ENCODE measurements at places on chromosomes 1 and 21. TPM values are rescaled to one million over a fixed set of nuclear protein-coding genes. Genes with fewer than 3 reads are reported as not detected.

Gene TMOD4
- not detected for total RNA-seq

Gene ERG
- total RNA-seq, result 44.8 TPM

Gene RGS4
- 235 TPM for total RNA-seq

Gene FCRL5
- total RNA-seq, result not detected

Gene RPE65
- not detected for total RNA-seq

Gene CTSK
- 1.9 TPM for total RNA-seq

Gene LHX8
- not detected for total RNA-seq

Gene IL6R
- total RNA-seq, result 4.1 TPM

Gene ZBTB21
- total RNA-seq, result 3.6 TPM

Gene C1orf141
- not detected for total RNA-seq

Gene CHIT1
- not detected for total RNA-seq

Gene GIPC2
- total RNA-seq, result 29.3 TPM

Gene LCE1C
- total RNA-seq, result not detected

Gene PRDM16
- 2.7 TPM for total RNA-seq

Gene YBX1
- total RNA-seq, result 655 TPM

Gene MAP3K21
- 1.2 TPM for total RNA-seq

Gene KCNA3
- not detected for total RNA-seq

Gene OLIG2
- not detected for total RNA-seq

Gene CCDC30
- 0.32 TPM for total RNA-seq

Gene OVAAL
- not detected for total RNA-seq

Gene RASAL2
- 14.3 TPM for total RNA-seq
